HFFc6 (cell line): ENCODE measurements at places on chromosomes 7 and 10. TPM values are rescaled to one million over a fixed set of nuclear protein-coding genes. Genes with fewer than 3 reads are reported as not detected.

DNA sequence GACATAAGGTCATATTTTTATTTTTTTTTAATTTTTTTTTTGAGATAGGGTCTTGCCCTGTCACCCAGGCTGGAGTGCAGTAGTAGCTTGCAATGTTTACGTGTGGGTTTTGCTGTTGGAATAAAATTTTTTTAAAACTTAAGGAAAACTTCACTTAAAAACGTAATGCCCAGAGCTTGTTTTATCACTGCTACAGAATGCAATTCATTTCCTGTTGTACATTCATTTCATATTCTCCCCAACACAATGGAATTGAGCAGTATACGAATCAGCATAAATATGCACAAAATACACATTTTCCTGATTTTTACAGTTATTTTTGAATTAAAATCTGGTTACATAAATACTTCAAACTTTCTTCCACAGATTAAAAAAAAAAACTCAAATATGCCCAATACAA, 40.3 kb downstream of the RSU1 start:
- no peak for DNase-seq

The LDB3 gene
- total RNA-seq, result 0.55 to 0.83 TPM (median 0.75 TPM) in 3 replicates

DNA sequence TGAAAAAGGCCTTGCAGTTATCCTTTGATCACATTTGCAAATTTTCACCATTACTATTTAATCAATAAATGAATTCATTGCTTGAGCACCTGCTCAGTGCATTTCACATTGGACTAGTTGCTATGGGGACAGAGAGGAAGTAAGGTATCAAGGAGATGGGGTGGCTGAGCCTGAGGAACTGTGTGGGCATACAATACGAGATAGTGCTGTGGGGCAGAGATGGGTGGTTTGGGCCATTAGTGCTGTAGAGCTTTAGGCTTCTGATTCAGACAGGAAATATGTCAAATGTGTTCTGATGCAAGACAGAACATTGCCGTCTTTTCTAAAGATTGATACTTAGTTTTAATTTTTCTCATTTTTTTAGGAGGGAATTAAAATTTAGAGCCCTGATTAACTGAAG, 13.2 kb downstream of the ITGB8 start:
- DNase-seq, result no peak

GRCh38 chr7:95365151-95365550, 31.0 kb downstream of the PON3 start:
- DNase-seq, result no peak

The RBP3 gene
- not detected in 2 replicates for total RNA-seq

The PTPN20 gene
- not detected in 3 replicates for total RNA-seq

GRCh38 chr10:5691786-5692185, 7.1 kb downstream of the TASOR2 start:
- no peak for DNase-seq

GRCh38 chr7:106356-106755, 86.0 kb upstream of the FAM20C start:
- no peak for DNase-seq

DNA sequence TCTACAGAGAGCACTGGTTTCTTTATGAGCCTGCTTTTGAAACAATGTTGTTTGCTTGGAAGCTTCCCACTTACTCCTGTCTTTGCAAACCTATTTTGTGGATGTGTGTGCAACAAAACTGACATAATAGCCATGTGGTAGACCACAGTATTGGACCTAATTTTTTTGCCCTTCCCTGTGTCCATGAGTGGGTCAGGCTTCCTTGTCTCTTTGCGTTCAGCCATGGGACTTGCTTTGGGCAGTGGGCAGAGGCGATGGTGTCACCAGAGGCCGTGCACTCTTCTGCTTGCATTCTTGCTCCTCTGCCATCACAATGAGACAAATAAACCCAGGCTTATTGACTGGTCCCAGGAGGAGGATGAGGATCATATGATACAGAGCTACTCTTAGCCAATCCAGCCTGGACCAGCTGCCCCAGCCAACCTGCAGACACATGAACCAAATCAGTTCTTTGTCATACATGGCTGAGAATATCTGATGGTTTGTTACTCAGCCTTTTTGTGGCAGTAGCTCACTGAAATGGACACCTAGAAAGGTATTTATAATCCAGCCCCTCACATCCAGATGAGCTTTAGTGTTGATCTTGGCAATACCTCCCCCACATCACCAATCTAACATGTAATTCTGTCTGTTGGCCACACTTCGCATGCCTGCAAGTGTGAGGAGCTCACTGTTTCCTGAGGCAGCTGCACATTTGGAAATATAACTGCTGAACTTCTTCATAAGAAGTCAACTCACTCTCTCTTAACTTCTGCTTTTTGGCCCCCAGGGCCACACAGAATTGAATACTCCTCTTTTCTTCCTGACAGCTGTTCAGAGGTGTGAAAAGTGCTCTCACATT, 427.8 kb upstream of the ZMIZ1 start:
- no peak for DNase-seq

- DNase-seq, result no peak
Observed at GRCh38 chr10:126437635-126438406, 49.5 kb upstream of the ADAM12 start.

The ADRB1 gene
- total RNA-seq, result not detected in 3 replicates

- no peak for DNase-seq
Observed at GRCh38 chr10:125756196-125756595, 19.4 kb downstream of the MMP21 start.

DNA sequence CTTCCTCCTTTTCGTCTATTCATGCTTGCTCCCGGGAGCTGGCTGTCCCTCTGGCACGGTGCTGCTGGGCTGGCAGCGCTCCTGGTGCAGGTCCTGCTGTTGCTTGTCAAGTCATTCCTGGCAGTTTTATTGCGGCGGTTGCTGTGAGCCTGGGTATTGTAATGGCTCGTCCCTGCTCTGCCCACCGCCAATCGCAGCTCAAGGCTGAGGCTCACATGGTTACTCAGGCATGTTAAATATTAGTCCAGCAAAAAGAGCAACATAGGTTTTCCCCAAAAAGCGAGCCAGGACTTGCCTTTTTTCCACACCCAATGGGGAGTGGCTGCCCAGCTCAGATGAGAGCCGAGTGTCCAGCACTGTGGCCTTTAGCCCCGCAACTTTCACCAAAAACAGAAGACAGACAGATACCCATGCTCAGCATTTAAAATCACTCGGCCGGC, 492.9 kb upstream of the FOXK1 start:
- no peak for DNase-seq

The PPP1R17 gene
- not detected in 3 replicates for total RNA-seq
